ENCODE measurements at places on chromosomes 2 and 18.

DNA sequence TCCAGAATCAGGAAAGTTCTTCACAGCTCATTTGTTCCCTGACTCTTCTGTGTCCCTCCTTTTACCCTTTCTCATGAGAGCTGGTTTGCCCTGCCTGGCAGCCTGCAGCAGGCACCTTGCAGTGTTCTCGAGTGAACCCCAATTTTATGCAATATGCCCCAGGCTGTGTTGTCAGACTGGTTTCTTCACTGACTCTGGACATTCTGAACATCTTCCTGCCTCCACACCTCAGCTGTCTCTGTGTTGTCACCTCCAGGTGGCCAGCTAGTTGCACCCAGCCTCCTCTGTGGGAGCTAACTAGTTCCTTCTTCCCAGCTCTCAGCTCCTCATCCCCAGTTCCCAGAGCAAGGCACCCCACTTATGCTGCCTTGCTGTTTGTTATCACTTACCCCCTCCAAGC is 5.5 kb downstream of the SETBP1 start:
- DNase-seq, result no peak

DNA sequence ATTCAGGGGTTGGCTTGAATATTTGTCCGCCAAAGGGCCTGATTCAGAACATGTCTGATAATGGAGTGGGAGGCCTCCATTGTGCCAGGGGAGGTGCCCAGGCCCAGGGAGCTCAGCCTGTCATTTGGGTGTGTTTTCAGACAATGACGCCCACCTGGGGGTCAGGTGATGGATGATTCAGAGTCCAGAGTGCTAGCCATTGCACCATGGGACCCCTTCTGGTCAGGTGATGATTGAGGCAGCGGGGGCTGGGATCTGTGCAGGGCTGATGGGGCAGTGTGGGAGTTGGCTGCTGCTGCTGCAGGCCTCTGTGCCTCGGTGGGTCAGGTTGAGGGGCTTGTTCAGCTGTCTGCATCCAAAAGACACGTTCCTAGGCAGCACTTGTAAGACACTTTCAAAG is 8.3 kb upstream of the ARHGEF4 start:
- DNase-seq, result no peak

GRCh38 chr2:223043164-223043941 is 8.6 kb upstream of the KCNE4 start:
- DNase-seq, result no peak

GRCh38 chr2:206442833-206443734 is at the start of gene ADAM23:
ADAM23 (plus strand) TSS chr2:206443532; CDS start chr2:206443867, 335 bp downstream.
- DNase-seq, result peak; percentile 12

- DNase-seq, result no peak
Measured at GRCh38 chr18:43420950-43421349, 143.7 kb upstream of the SYT4 start.

- no peak for DNase-seq
Measured at GRCh38 chr18:44133483-44133882, 547.2 kb upstream of the SETBP1 start.

DNA sequence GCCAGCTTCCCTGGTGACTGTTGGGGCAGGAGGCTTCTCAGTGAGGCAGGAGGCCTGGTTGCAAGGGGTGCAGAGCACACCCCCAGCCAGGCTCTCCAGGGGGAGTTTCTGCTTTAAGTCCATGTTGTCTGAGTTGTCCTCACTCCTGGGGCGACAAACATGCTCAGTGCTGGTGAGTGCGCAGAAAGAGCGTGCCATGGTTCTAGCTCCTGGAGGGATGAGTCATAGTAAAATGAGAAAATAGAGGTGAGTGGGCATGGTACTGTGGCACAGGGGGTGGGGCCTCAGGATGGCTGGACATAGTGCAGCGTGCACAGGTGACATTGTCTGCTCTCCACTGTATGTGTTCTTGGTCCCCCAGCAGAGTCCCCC is 457.2 kb upstream of the HS6ST1 start:
- DNase-seq, result no peak

- no peak for DNase-seq
Measured at GRCh38 chr2:237217995-237218616, 132.4 kb downstream of the COPS8 start.

DNA sequence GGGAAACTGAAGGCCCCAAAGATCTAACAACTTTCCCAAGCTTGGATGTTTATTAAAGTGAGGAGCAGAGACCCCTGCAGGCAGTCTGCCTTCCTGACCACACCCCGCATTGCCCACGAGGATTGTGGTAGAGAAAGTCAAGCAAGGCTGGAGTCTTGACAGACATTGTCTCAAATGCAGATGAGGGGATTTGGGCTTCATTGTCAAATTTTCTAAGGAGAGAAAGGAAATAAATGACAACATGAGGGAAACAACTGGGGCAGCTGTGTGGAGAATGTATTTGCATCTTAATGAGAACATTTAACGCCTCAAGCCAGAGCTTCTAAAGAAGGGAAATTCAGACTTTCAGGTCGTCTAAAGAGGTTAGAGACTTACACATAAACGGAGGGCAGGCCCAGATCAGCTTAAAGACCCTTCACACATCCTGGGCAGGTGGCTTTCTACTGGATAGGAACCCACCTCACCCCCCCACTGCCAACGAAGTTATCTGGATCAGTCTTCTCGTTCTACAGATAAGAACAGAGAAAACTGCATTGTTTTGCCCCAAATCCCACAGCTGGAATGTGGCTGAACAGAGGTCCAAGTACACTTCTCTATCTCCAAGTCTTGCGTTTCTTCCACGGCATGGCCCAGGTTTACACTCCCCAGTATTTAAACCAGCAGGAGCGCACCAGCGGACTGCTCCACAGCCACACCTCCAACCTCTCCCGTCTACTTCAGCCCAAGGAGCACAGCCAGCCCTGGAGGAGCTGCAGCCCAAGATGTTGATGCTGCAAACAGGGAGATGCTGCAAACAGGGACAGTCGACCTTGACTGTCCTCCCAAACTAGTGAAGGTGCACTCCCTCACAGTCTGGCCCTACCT is 16.2 kb upstream of the SCG2 start:
- DNase-seq, result no peak

DNA sequence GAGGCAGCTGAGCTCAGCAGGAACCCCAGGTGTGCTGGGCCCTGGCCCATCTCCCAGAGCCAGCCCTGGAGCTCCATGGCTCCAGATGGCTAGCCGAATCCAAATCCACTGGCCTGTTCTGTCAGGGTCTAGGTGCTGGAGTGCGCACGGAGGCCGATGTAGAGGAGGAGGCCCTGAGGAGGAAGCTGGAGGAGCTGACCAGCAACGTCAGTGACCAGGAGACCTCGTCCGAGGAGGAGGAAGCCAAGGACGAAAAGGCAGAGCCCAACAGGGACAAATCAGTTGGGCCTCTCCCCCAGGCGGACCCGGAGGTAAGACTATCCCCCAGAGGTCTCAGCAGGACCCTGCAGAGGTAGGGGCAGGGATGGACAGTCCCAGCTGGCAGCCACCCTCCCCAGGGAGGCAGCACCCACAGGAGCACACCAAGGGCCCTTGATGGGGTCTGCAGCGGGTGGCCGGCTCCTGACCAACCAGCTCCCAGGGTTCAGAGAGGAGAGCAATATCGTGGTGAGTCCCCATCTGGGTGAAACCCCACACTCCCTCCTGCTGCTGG is 26.1 kb upstream of the PRLH start:
- DNase-seq, result no peak

Data from fibroblast of skin of left biceps (primary cell).